ENCODE measurements at places on chromosomes 16 and 17.

- DNase-seq, result no peak
Observed at GRCh38 chr17:41544491-41544892, 16.4 kb upstream of the KRT19 start.

- no peak for DNase-seq
Observed at GRCh38 chr17:19456016-19456927, 45.2 kb downstream of the RNF112 start.

- no peak for DNase-seq
Observed at GRCh38 chr16:23015580-23015979, 133.7 kb downstream of the USP31 start.

GRCh38 chr17:68657576-68657975, 56.4 kb upstream of the FAM20A start:
- no peak for DNase-seq

DNA sequence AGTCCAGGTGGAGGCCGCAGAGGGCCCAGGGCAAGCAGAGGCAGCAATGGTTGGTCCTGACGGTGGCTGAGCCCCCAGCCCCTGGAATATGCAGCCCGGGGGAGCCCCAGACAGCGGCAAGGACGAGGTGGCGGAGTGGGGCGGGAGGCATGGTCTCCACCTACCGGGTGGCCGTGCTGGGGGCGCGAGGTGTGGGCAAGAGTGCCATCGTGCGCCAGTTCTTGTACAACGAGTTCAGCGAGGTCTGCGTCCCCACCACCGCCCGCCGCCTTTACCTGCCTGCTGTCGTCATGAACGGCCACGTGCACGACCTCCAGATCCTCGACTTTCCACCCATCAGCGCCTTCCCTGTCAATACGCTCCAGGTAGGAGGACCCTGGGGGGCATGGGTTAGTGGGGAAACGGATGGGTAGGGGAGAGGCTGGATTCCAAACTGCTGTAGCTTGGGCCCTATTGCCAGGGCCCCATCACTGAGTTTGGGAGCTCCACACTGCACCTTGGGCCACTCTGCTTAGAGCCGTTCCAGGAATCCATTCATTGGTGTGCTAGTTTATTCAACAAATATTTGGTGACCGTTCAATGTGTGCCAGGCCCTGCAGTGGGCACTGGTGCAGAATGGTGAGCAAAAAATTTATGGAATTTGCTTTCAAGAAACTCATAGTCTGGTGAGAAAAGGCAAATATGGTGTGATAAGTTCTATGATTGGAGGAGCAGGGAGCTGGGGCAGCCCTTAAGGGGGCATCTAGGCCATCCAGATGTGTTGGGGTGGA, 3.8 kb downstream of the RASL10B start:
- no peak for DNase-seq

- DNase-seq, result no peak
Observed at GRCh38 chr17:82217530-82218204, 5.0 kb upstream of the CCDC57 start.

GRCh38 chr16:51839727-51840462, 688.8 kb upstream of the SALL1 start:
- no peak for DNase-seq

GRCh38 chr17:81189670-81190530, 23.9 kb upstream of the AATK start:
- no peak for DNase-seq

DNA sequence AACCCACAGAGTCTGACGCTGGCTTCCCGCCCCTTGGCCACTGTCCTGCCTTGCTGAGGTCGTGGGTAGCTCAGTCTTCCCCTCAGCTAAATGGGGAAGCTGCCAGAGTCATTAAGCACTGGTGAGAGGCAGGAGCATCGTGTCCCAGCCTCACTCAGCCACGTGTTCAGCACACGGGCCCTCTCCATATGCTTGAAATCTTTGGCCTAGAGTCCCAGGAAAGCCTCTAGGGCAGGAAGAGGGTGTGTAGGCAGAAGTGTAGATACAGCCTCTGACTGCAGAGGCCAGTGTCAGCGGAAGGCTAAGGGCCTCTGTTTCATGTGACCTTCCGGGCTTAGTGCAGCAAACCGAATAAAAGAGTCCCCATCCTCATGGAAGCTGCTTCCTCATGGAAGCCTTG, 4.1 kb downstream of the DHODH start:
- no peak for DNase-seq

GRCh38 chr16:60059141-60059540, 1325.0 kb upstream of the GOT2 start:
- DNase-seq, result no peak

- DNase-seq, result no peak
Observed at GRCh38 chr17:56125830-56126819, 27.1 kb upstream of the ANKFN1 start.

DNA sequence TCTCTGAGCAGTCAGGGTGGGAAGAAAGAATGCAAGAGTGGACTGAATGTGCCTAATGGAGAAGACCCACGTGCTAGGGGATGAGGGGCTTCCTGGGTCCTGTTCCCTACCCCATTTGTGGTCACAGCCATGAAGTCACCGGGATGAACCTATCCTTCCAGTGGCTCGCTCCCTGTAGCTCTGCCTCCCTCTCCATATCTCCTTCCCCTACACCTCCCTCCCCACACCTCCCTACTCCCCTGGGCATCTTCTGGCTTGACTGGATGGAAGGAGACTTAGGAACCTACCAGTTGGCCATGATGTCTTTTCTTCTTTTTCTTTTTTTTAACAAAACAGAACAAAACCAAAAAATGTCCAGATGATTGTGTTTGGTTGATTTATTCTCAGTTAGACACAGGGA, 14.1 kb downstream of the IGFBP4 start:
- DNase-seq, result no peak

- DNase-seq, result no peak
Observed at GRCh38 chr17:11302401-11303186, 61.6 kb downstream of the SHISA6 start.

DNA sequence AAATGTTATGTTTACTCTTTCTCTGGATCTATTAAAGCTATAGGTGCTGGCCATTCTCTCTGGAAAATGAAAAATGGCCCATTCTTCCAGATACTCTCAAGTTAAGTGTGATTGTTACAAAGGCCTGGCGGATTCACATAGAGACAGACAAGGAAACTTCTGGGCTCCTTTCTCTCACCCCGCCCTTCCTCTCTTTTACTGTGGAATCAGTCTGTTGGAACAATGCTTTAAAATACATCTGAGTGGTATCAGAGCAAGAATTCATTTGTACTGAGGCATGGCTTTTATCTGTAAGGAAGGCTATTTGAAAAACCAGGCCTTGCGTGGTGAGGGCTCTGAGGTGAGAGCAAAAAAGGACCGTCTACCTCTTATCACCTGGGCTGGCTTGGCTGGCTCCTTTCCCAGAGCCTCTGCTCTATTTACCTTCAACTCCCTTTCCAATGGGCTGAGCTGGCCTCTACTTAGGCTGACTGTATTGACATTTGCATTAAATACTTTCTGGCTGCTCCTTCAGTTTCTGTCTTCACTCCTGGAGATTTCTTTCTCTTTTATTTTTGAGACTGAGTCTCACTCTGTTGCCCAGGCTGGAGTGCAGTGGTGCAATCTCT, 274.0 kb downstream of the PHKB start:
- DNase-seq, result no peak

DNA sequence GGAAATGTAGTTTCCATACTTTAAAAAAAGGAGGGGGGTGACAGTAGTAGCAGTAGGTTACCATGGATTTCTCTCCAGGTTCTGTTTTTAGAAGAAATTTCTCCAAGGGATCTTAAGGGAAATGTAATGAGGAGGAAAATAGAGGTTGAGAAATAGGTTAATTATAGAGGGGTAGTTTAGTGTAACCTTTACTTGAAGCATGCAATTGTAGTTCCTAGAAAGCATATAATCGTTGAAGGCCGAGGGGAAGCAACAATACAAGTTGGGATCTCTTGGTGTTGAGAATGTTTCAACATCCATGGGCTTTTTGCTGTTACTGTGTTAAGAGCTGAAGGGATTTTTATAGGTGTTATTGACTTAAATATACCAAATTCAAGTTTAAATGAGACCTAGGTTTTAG, 25.1 kb downstream of the TNRC6A start:
- DNase-seq, result no peak

- no peak for DNase-seq
Observed at GRCh38 chr17:9115214-9116191, 94.2 kb downstream of the NTN1 start.

DNA sequence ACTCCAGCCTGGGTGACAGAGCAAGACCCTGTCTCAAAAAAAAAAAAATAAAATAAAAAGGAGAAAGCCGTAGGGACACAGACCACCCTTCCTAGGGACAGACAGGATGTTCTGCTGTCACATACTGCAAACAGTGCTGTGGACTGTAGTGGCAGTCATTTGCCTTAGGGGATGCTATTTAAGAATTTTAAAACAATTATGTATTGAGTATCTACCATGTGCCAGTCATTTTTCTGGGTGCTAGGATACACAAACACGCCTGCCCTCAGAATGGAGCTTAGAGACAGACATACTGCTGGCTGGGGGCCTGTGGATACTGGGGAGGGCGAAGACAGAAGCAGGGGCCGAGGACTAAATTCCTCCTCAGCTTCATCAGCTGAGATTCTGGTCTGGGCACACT, 45.5 kb downstream of the MRC2 start:
- DNase-seq, result no peak

DNA sequence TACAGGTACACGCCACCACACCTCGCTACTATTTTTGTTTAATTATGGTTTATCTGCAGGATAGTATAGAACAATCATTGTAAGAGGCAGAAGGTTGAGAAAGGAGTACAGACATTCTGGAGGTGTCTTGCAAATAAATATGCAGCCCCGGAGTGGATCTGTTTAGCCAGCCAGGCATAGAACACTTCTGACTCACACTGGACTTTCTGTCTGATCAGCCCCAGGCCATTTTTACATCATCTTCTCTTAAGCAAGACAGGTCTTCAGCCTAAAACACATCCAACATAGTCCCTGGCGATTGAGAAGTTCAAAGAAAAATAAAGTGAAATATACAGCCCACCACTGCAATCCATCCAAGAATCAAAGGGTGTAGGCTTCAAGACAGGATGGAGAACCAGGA, 81.4 kb downstream of the XYLT1 start:
- no peak for DNase-seq

- no peak for DNase-seq
Observed at GRCh38 chr16:89693931-89694783, 7.3 kb downstream of the SPATA2L start.

GRCh38 chr16:48556913-48557351, 53.0 kb downstream of the N4BP1 start:
- no peak for DNase-seq

GRCh38 chr17:35973333-35974260, 7.7 kb downstream of the CCL16 start:
- no peak for DNase-seq

DNA sequence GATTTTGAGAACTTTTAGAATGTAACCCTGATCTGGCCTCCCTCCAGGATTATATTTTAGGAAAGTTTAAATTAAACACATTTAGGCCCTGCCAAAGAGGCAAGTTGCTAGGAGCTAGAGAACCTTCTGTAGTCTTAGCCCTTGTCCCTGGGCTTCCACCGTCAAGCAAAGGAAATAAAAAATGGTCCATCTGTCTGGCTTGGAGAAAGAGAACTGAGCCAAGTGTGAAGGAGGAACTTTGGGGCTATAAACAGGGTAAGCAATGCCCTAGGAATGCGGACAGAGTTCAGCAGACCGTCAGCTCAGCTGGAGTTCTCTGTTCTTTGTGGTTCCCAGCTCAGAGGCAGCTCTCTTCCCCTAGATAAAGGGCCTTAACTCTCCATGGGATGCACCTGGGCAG, 29.6 kb downstream of the RCVRN start:
- no peak for DNase-seq

GRCh38 chr17:2963332-2964027, 99.9 kb downstream of the OR1D5 start:
- no peak for DNase-seq

GRCh38 chr17:2961446-2961845, 102.0 kb downstream of the OR1D5 start:
- DNase-seq, result no peak

GRCh38 chr17:82343560-82343959, 10.0 kb upstream of the SECTM1 start:
- no peak for DNase-seq

GRCh38 chr16:4026854-4027253, 89.4 kb downstream of the ADCY9 start:
- DNase-seq, result no peak

- no peak for DNase-seq
Observed at GRCh38 chr17:57920916-57921703, 34.1 kb downstream of the CUEDC1 start.

DNA sequence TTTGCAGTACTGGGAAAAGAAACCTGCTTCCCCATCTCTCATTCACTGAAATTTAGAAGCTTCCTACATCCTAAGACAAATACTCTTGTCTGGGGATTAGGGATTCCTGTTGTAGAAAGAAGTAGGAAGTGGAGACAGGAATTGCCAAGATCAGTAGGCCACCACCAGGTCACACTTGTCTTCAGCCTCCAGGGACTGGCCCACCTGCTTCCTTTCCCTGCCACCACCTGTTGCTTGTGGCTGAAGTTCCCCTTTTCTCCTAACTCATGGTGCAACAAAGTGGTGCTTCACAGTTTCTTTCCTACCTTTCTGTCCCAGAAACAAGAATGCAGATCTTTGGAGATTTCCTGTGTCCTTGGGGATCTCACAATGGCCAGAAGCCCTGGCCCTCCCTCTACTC, 82.4 kb downstream of the WNT3 start:
- no peak for DNase-seq

GRCh38 chr16:47523342-47524006, 62.3 kb downstream of the PHKB start:
- no peak for DNase-seq

All from T-helper 2 cell (primary cell).